ENCODE measurements at places on chromosomes 3 and 15. TPM values are rescaled to one million over a fixed set of nuclear protein-coding genes. Genes with fewer than 3 reads are reported as not detected.

The ZKSCAN7 gene
- polyA plus RNA-seq: 0.81 TPM

The SEMA4B gene
- 121 TPM for polyA plus RNA-seq

The PDZRN3 gene
- 13.9 TPM for polyA plus RNA-seq

The CGGBP1 gene
- 24.9 TPM for polyA plus RNA-seq

The ERICH6 gene
- not detected for polyA plus RNA-seq

The XCR1 gene
- polyA plus RNA-seq: 0.34 TPM

The ALDH1L1 gene
- 3.6 TPM for polyA plus RNA-seq

The DNAJC17 gene
- 88.1 TPM for polyA plus RNA-seq

The PRR20G gene
- polyA plus RNA-seq: not detected

The CDCP1 gene
- 24.3 TPM for polyA plus RNA-seq

The RARB gene
- polyA plus RNA-seq: 1.6 TPM

The UBAP1L gene
- 0.89 TPM for polyA plus RNA-seq

The HCLS1 gene
- polyA plus RNA-seq: 6.2 TPM

The MESP2 gene
- polyA plus RNA-seq: 0.56 TPM

The C3orf33 gene
- polyA plus RNA-seq: 0.57 TPM

The CCK gene
- polyA plus RNA-seq: 0.19 TPM

The BBS4 gene
- polyA plus RNA-seq: 5.2 TPM

The MINAR1 gene
- 0.29 TPM for polyA plus RNA-seq

The ATR gene
- 14.5 TPM for polyA plus RNA-seq

The SCN11A gene
- polyA plus RNA-seq: not detected

The ADAMTS9 gene
- polyA plus RNA-seq: 3.3 TPM

The SCAANT1 gene
- not detected for polyA plus RNA-seq

The GOLGA8N gene
- polyA plus RNA-seq: 3.0 TPM

The ETV5 gene
- 1.0 TPM for polyA plus RNA-seq

The TBC1D23 gene
- 17.4 TPM for polyA plus RNA-seq

The PARP9 gene
- 20.0 TPM for polyA plus RNA-seq

The SPINK8 gene
- polyA plus RNA-seq: 1.2 TPM

The KBTBD8 gene
- polyA plus RNA-seq: 0.47 TPM

The FOXB1 gene
- polyA plus RNA-seq: not detected

The ZNF620 gene
- 0.57 TPM for polyA plus RNA-seq

The SEMA6D gene
- polyA plus RNA-seq: 0.40 TPM

The ST8SIA2 gene
- polyA plus RNA-seq: 0.02 TPM

The SLC9C1 gene
- polyA plus RNA-seq: not detected

The ESYT3 gene
- polyA plus RNA-seq: 0.63 TPM

The TERC gene
- 0.14 TPM for polyA plus RNA-seq

The ARL14 gene
- 1.3 TPM for polyA plus RNA-seq

The HRG gene
- polyA plus RNA-seq: not detected

The PGBD4 gene
- polyA plus RNA-seq: 0.71 TPM

The SLCO2A1 gene
- 6.2 TPM for polyA plus RNA-seq

The LMAN1L gene
- polyA plus RNA-seq: 0.27 TPM

Data from esophagus (tissue), 2 donors.